NCI-H1436 (cell line): ENCODE measurements at places on chromosomes 6 and 20.
A peak's percentile ranks its signal among the peaks of the same experiment; 100 is the strongest.

DNA sequence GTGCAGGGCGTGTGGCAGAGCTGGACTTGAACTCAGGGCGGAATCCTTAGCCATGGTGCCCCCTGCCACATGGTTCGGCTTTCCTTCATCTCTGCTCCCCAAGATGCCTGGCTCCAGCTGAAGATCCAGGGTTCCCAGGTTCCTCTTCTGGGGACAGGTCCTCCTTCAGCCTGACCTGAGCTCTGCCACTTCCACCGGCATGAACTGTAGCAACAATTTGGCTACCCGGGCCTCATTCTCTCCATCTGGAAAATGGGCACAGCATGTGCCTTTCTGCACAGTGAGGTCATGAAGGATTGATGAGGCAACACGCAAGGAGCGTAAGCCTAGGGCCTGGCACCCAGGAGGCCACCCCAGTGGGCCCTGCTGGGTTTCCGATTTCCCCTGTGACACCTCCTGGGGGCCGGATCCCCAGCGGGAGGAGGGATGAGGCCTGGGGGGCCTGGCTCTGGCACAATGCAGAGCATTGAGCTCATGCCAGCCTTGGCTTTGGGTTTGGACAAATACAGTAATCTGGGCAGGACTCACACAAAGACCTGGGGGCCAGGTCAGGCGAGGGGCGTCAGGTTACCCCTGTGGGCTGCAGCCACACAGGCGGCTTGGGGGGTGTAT lies 74.0 kb downstream of the CEBPB start:
- DNase-seq: no peak

DNA sequence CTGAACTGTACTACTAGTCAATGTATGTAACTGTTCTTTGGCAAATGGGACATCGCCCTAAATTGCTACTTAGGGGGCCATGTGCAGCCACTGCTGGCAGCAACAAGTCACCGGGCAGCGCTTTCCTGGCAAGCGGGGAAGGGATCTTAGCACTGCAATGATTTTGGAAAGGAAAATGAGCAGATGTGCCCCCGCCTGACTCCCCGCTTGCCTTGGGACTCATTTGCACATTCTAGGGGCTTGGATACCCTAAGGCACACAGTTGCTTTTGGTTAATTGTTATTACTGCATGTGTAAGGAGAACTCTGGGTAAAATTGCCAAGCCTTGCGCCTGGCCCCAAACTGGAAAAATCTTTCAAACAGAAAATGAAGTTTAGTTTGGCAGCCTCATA lies 32.2 kb downstream of the CD83 start:
- no peak for DNase-seq

DNA sequence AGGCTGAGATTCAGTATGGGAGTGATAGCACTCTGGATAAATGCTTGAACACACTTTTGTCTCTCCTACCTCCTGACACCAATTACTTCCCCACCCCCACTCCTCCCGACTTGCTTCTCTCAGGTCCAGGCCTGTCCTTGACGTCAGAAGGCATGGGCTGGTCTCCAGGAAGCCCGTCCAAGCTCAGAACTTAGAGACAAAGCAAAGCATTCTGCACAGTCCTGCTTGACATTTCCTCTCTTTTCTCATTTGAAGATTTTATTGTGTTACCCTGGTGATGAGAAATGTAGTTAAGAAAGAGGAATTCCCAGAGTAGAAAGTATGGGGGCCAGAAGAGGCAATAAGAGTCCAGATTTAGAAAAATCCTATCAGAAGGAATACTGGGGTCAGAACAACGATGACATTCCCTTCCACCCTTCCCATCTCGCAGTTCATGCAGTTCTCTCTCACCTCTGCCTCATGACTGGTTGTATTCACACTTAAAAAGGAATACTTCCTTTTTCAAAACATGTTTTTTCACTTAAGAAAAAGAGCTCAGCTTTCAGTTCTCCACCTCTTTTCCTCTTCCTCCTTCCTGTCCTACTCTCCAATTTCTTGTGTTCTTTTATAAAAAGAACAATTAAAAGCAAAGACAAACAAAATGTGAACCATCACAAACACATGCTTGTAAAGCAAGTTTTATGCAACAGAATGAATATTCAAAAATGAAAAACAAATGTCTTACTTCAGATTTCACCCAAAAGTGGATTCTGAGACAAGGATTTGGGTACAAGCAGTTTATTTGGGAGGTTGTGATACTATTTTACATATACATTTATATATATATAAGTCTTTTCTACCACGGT lies 18.5 kb upstream of the FAM184A start:
- DNase-seq: no peak

DNA sequence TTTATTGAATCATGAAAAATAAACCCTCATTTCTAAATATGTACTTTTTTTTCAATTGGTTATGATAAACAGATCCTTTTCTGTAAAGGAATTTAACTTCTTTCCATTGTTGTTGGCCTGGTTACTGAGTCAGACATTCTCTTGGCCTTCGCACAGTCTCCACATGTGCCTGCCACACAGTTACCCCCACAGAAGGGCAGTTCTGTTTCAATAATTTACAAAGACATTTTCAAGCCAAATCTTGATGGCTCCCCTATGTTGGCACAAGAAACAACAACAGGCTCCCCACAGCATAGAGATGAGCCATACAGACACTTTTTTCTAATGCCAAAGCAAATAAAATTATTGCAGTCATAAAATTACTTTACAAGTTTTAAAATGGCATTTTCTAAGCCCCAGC lies 55.6 kb upstream of the BEND6 start:
- DNase-seq: no peak

DNA sequence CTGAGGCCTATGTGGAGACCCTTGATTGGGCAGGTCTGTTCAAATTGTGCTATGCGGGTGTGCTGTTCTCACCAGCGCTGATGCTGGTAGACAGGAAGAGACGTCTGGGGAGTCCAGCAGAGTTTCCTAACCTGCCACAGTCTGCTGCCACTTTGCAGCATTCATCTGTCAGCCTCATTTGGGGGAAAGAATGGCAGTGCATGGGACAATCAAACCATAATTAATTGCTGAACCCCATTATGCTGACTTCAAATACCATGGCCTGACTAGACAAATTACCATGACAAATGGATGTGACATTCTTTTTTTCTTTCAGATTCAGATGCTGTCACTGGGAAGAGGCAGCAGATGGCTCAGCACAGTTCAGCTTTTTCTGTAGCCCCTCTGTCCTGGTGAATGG lies 171.4 kb upstream of the SYNDIG1 start:
- DNase-seq: no peak

DNA sequence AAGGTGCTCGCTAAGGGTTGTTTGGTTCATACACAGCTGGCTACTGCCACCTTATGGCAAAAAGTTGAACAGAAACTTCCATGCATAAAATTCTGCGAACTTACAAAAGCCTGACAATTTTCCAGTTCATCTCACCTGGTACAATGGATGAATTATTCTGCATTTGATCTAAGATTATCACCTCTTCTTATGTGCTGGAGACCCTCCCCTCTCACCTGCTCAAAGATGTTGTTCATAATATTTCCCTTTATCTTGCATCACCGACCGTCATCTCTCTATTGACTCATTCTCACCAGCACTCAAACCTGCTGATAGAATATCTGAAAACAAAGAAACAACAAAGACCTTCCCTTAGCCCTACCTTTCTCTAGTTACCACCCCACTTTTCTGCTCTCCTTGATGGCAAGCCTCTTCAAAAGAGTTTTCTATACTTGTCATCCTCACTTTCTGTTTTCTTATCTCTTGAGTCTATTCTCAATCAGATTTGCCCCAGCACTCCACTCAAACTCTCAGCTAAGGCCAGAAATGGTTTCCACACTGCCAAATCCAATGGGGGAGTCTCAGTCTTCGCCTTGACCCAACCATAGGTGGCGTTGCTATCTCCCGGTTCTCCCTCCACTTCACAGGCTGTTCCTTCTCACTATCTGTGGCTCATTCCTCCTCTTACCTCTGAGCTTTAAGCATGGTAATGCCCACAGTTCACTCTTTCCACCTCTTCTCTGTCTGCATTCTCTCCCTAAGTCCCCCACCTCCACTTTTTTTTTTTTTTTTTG lies 25.8 kb downstream of the SNRNP48 start:
- peak; percentile 37 for DNase-seq

GRCh38 chr6:160188773-160189172 lies 67.2 kb downstream of the SLC22A1 start:
- DNase-seq: no peak

DNA sequence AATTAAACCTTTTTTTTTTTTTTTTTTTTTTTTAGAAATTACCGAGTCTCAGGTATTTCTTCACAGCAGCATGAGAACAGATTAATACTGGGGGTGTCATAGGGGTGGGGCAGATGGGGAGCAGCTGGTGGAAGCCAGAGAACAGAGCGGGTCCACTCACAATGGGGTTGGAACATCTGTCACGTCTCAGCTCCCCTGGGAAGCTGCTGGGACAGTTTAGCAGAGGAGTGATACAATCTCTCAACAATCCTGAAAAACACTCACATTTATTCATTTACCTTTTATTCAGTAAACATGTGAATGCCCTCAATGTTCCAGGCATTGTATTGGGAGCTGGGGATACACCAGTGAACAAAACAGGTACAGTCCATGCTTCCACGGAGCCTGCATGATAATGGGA lies 162.2 kb downstream of the SMOC2 start:
- no peak for DNase-seq
